Fibroblast of lung (primary cell): ENCODE measurements at places on chromosomes 3 and 15. TPM values are rescaled to one million over a fixed set of nuclear protein-coding genes. Genes with fewer than 3 reads are reported as not detected.
A peak's percentile ranks its signal among the peaks of the same experiment; 100 is the strongest.

- peak; percentile 37 for DNase-seq
These were observed 159.9 kb downstream of the APBA2 start for GRCh38 chr15:29045717-29046116.

DNA sequence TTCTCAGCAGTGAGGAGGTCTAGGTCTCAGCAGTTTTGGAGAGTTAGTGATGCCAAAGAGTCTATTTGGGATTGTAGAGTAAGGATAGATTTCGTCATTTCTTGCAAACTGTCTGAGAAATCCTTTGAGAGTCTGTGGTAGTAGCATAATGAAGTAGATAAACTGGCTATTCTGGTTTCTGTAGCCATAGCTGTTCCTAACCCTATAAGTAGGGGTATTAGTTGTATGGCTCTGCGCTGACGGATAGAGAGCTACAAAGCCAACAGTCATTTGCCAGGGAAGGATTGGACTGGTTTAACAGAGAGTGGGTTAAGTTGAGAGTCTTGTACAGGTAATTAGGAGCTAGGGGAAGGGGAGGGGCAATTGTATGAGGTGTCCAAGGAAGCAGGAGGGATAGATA lies 50.6 kb downstream of the KLHDC8B start:
- no peak for DNase-seq

DNA sequence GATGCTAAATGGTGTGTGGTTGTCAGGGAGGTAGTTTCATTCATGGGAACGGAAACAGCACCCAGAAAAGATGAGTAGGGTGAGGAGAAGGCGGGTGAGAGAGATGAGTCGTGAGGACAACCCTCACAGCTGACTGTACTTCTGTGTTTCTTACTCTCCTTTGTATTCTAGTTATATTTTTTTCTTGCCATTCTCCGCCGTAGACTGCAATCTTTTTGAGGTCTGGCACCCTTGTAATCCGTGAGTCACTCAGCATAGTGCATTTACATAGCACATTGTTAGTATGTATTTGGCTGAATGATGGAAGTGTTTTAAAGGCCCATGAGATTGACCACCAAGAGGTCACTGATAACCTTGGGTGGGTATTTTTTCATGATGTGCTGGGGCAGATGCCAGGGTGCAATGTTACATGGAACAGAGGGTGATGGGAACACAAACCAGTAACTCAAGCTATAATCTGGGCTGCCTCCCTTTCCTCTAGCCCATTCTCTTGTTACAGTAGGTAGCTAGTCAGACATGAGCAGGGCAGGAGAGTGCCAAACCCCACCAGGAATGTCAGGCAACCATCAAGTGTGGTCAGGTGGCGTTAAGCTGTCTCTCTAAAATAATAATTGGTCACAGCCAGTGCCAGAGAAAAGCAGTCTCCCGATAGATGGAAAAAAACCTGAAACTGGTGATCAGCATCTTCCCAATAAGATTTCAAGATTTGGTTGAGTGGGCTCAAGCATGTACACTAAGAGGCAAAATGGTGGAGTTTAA lies 18.8 kb upstream of the DGKG start:
- DNase-seq, result peak; percentile 89

Gene ALDH1A3
- total RNA-seq, result 32.5 and 73.7 TPM in 2 replicates

Gene ARPC4
- total RNA-seq, result 167 and 174 TPM in 2 replicates

- DNase-seq, result no peak
These were observed 4.3 kb upstream of the MRPS25 start for GRCh38 chr3:15069441-15069840.

Gene GOLGA6L4
- 1.5 TPM in 2 replicates for total RNA-seq

Gene GRK7
- under 0.01 TPM in 1 of 2 replicates, not detected in the other for total RNA-seq

Gene AMT
- total RNA-seq, result 0.77 and 2.6 TPM in 2 replicates

GRCh38 chr3:123802007-123802625 lies 82.0 kb downstream of the MYLK start:
- DNase-seq, result no peak

GRCh38 chr15:28942571-28942970 lies 56.8 kb downstream of the APBA2 start:
- DNase-seq, result no peak

Gene GALNT15
- 37.7 and 47.3 TPM in 2 replicates for total RNA-seq

Gene NME9
- not detected in 2 replicates for total RNA-seq
